Stimulated activated CD8-positive, alpha-beta memory T cell treated with anti-CD3 and anti-CD28 coated beads, Interleukin-2, amount 100 ng/mL, for 48 hours (primary cell): ENCODE measurements at places on chromosomes 5 and 9.

DNA sequence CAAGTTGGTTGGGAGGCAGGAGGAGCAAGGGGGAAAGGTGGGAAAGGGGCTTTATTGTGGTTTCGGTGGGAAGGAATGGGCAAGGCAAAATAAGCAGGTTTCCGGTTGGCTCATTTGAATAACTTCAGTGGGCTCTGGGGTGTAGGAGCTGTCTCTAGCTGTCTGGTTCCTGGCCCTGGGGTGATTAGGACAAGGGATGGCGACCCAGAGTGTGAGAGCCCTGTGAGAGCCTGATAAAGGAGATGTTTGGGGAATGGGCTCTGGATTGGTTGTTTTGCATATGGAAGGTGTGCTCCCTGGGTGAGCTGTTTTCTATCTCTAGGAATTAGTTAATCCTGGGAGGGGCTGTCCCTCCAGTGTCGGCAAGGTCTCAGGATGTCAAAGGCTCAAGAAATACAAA lies 15.4 kb downstream of the ANKRD34B start:
- DNase-seq = no peak

DNA sequence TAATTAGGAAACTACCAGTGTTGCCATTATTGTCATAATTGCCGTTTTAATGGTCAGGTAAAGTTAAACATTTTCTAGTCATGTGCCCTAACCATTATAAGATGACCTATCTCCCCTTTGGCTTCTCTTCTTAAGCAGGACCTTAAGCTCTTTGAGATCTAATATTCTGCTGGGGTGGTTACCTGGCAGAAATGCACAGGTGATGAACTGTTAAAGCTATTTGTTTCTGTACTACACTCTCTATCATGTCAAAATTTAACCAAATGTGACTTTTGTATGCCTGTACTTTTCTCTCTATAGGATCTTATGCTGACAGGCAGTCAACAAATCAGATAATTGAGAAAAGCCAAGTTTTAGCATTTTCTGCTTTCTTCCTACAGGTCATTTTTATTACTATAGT lies 23.3 kb downstream of the ALDH1A1 start:
- DNase-seq = no peak

GRCh38 chr5:64665243-64665642 lies 25.1 kb upstream of the SHISAL2B start:
- DNase-seq = no peak

DNA sequence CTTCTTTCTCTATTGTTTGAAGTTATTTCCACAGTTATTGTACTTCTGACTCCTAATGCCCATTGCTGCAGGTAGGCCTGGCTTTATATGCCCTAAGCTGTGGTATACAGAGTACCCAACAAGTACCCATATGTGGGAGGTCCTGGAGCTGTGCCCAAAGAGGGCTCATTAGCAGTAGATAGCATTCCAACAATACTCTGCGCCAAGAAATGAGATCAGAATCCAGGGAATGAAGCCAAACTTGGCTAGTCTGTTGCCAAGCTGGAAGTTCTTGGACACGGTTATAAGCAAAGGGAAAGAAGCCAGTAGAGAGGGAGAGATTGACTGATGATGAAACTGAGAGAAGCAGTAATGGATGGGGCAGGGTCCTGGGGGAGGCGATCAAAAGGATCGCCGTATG lies 29.7 kb upstream of the FAM169A start:
- DNase-seq = no peak

DNA sequence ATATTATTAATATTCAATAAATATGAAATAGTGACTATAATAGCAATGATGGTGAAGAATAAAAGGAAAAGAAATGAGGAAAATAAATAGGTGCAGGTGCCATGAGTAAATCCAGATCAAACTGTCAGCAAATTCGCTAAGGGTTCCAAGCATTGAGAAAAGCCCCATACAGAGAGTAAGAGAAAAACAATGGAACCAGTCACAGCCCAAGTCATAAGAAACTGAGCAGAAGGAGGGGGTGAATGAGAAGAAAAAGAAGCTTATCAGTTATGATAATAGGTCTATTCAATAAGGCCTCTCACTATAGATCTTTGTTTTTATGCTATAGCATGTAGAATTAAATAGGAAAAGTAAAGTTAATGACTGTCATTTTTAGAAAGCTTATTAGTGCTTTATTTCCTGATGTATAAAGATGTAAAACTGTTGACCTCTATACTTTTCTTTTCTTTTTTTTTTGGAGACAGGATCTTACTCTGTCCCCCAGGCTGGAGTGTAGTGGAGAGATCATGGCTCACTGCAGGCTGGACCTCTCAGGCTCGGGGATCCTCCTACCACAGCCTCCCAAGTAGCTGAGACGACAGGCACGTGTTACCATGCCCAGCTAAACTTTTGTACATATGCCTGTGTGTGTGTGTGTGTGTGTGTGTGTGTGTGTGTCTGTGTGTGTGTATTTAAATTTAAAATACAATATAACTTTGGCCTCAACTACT lies 72.4 kb downstream of the FYB1 start:
- no peak for DNase-seq

- no peak for DNase-seq
These were observed 84.4 kb downstream of the HTR4 start for GRCh38 chr5:148569948-148570347.

DNA sequence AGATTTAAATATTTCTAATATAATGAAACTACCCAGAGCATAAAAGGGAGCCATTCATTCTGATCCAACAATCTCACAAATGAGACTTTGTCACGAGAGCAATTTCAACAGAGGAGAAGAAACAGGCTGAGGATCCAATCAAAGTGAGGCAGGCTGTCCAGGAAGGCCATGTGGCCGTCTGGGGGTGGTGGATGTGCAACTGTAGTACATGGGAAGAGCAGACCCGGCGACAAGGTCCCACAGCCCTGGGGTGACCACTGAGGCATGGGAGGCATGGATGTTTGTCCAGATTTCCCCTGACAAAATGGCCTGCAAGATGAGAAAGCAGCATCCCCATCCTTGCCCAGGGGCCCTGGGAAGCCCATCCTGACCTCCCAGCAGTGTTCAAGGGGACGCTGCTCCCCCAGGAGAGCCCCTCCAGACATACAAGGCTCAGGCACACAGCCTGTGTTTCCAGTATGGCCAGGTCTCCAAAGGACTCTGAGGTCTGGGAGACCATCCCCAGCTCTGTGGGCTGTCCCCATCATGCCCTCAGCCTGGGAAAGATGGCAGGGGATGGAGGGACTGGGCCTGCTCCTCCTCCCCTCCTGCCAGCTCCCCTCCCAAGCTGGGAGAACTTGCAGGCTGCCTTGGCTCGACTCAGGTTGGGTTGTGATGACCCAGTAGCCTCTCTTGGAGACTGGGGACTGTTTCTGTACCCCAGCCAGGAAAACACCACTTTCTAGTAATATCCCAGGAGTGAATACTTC lies 27.5 kb upstream of the FCN2 start:
- DNase-seq = no peak

DNA sequence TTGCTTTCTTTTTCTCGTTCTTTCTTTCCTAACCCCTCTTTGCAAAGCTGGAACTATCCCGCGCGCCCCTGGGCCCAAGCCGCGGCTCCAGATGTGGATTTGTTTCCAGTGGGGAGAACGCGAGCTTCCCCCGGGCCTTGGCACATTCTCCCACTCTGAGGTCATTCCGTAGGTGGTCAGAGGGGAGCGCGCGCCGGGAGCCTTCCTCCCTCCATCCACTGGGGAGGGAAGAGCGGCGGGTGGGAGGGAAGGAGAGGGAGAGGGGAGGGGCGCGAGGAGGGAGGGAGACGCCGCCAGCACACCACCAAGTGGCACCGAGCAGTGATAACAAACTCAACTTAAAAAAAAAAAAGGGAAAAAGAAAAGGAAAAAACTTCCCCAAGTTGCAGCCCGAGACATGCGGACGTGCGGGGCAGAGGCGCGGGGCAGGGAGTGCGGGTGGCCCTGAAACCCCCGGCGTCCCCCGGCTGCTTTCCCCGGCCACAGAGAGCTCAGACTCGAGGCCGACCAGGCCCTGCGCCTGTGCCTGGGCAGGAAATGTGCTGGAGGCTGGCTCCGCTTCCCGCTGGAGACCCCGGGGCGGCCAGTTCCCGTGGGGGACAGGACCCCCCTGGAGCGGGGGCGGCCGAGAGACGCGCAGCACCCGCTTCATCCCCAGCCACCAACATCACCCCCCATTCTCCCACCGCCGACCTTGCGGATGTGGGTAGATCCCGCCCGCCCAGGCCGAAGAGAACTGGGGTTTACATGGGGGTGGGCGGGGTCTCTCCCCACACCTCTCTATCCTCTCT lies 3.1 kb downstream of the IER5L start:
- no peak for DNase-seq

DNA sequence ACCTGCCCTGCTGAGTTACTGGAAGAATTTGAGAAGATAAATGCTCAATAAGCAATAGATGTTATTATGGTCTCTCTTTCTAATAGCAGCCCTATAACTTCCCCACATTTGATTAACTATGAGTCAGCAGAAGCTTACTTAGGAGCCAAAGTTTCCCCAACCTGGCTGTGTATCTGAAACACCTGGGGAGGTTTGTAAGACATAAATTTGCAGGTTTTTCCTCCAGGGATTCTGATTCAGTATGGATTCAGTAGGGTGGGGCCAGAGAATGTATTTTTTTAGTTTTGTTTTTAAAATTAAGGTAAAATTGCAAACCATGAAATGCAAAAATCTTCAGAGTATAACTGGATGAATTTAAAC lies 44.9 kb upstream of the GNPDA1 start:
- DNase-seq = no peak

DNA sequence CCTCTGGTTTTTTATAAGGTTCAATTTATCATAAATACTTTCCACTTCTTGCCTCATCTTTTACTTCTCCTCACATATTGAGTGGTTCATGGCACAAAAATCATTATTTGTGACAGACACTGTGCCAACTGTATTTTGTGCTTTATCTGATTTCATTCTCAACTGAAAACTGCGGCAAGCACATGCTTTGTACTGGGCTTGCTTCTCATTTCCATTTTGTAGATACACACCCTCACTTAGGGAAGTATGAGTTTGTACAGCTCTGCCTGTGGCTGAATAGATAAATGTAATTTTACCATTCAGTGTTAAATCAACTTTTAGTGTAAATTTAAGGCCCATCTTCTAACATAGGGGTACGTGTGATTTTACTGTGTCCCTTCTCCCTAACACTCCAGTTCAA lies 83.6 kb downstream of the ANXA2R start:
- DNase-seq = no peak

DNA sequence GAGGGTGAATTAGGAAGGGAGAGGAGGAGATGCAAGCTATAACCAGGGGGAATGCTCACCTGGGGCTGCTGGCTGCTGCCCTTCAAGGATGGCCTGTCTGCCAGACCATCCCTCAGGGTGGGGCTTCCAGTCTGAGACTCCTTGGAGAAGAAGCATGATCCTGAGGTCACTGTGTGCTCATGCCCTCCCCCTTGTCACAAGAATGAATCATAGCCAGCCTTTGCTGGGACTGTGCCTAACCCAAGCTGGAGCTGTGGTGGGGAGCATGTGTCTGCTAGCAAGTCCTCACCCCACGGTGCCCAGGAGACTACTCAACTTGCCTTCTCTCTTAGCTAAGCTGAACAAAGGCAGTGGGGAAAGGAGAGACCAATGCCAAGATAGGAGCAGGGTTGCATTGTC lies 463.6 kb downstream of the SPOCK1 start:
- no peak for DNase-seq

GRCh38 chr5:9391080-9391479 lies 154.8 kb downstream of the SEMA5A start:
- DNase-seq = no peak

DNA sequence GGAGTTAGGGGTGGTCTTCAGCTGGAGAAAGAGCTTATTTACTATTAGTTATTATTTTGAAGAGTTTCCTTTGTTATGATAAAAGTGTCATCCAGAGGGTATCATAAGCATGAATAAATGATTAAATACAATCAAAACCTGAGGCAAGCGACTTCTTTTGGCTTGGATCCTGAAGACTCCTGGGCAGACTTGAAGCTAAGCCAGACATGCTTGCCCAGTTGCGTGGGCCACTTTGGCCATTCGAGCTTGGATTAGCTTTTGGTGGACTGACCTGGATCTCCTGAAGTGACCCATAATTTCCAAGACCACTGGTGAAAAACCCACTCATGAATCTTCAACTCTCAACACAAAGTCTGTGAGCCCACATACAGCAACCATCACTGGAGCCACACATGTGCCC lies 335.8 kb downstream of the NR2F1-AS1 start:
- DNase-seq = no peak

DNA sequence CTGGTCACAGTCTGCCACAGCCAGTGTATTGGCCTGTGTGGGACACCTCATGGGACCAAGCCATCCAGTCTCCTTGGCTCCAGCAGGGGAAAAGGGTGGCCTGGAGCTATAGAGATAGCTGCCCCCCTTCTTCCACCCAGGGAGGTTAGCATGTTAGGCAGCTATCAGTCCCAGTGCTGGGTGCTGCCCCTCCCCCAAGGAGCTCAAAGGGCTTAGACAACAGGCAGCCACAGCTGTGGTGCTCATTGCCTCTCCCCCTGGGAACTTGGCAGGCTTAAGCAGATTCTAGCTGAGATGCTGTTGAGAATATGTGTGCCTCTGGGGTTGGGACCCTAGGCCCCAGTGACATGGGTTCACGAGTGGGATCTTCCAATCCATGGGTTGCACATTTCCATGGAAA lies 226.0 kb upstream of the PTGER4 start:
- DNase-seq = no peak

GRCh38 chr9:111937301-111937700 lies 40.7 kb downstream of the UGCG start:
- no peak for DNase-seq

DNA sequence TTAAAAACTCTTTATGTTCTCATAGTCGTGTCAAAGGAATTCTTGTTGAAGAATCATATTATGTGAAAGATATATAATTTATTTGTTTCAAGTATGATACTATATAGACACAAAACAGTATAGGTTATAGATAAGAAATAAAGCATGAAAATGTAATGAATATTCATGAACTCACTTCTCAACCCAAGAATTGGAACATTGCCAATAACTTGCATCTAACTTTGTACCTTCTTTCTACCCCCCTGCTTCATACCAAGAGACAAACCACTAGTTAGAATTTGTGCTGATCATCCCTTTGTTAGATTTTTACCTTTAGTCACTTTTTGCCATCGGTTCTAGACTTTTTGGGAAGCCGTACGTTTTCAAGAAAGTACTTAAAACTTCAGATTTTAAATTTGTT lies 32.6 kb downstream of the HSD17B4 start:
- no peak for DNase-seq

DNA sequence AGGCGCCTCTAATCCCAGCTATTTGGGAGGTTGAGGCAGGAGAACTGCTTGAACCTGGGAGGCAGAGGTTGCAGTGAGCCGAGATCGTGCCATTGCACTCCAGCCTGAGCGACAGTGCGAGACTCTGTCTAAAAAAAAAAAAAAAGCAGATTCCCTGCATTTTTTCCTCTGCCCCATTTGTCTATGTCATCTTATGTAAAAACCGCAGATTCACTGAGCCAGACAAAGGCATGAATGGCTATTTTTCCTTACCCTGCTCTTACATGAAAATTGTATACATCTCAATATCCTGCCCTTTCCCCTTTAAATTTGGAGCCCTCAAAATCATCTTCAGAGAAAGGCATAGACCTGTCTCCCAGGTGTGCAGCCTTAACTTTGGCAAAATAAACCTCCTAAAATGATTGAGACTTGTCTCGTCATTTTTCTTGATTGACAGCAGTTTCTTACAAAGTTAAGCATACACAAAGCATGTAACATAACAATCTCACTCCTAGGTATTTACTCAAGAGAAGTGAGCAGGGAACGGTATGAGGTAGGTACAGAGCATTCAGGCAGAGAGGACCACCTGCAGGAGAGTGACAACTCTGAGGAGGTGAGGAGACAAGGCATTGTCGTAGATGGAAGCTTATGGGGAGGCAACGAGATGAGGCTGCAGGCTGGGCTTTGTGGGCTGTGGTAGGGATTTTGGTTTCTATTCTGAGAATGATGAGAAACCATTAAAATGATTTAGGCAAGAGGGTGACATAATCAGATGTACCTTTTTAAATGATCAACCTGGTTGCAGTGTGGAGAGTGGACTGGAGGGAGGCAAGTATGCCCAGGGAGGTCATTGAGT lies 65.7 kb upstream of the IL6ST start:
- DNase-seq = peak; percentile 22
